ENCODE measurements at places on chromosomes 2 and 18.

DNA sequence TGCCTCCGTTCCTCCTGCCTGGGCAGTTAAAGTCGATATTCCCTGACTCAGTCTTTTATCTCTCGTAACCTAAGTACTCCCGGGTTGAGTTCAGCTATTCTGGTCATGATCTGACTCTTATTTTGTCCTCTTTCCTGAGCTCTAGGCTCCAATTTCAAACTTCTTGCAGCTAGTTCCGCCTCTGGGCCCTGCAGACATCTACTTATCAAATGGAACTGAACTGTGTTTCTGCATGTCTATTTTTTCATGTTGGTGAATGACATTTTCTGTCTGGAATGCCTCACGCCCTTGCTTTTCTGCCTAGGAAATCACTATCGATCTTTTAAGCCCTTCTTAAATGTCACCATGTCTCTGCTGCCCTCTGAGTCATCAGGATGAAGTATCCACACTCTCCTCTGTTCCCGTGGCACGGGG lies 101.5 kb downstream of the VAPA start:
- DNase-seq, result peak; percentile 71

DNA sequence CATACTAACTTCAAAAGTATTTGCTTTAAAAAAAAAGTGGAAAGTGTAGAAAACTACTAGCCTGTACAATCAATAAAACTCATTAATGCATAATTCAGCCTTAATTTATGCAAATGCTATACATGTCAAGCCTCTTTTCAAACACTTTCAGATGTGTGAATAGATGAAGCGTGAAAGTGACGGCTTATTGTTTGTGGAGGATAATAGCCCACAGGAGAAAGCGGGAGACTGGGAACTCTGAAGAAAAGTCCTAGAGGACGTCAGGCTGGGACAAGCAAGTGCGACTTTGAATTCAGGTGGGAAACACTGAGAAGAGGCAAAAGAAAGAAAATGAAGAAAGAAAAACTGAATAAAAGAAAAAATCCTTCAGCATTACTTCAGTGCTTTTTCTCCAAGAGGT lies 108.5 kb downstream of the STK39 start:
- DNase-seq, result no peak

GRCh38 chr2:221572821-221573429 lies 821 bp upstream of the EPHA4 start:
- peak; percentile 60 for DNase-seq

GRCh38 chr2:203782262-203782976 lies 76.0 kb downstream of the CD28 start:
- peak; percentile 96 for DNase-seq

Data from EL (cell line).